ENCODE measurements at places on chromosomes 5 and 9.

GRCh38 chr9:106829666-106830408, 33.1 kb upstream of the ZNF462 start:
- DNase-seq, result no peak

- no peak for DNase-seq
These were observed 1384.3 kb upstream of the WWC1 start for GRCh38 chr5:166906991-166907713.

DNA sequence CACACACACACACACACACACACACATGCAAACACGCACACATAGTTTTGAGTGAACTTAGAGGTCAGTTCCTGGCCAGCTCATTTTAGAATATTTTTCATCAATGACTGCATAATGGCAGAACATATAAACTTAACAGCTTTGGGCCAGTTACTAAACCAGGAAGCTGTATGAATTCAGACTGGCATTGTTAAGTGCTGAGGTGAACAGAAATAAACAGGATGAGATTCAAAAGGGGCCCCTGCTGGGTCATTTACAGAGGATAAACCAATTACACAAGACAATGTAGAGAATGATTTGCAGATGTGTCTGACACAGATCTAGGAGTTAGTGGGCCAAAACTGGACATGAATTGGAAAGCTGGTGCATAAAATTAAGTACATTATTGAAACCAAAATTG, 44.6 kb downstream of the MARCHF11 start:
- peak; percentile 28 for DNase-seq

DNA sequence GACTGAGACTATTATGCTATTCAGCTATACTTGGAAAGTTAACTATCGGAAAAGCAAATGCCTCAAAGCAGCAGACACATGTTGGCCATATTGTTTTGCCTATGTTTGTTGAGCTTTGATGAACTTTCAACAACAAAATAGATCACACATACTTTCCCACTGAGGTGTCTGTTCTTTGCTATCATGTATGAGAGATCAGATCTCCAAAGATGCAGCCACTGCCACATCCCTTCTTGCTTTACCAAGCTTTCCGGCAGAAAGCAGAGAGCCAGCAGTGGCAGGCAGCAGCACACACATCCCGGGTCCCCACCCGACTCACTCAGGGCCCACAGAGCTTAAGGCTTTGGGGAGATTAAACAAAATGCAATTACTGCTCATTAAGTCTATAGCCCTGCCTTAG, 18.8 kb downstream of the ZBTB5 start:
- DNase-seq, result no peak

DNA sequence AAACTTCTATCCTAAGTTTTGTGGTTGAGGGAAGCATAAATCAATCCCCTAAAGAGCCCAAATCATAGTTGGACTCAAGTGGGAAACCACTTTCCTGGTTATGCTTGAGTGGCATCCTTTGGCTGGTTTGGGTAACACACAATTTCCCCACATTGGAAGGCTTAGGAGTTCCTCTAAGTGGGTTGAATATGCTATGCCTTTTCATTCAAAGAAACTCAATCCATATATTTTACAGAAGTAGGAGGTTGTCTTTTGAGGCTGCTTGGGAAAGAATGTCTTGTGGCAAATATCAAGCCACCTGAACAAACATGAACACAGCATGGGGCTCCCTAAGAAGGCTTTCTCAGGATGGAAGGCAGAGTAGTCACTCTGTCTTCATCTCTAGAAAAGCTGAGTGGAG, 121.1 kb downstream of the SPATA31D1 start:
- DNase-seq, result no peak

- DNase-seq, result no peak
These were observed 54.7 kb upstream of the UBAC1 start for GRCh38 chr9:136015656-136016571.

DNA sequence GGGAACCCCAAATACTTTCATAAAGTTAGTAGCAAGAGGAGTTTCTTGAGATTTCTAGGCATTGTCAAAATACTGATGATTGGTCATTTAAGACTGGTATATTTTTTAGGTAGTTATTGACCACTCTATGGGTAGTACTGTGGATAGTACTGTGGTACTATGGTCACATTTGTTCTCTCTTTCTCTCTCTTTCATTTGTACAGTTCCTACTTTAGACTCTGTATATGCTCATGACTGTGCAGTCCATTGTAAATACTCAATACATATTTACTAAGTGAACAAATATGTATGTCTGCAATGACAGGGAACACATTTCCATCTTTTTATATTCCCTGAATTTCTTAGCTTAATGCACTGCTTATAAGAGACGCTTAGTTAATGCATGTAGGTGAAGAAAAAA, 215.6 kb downstream of the KCTD16 start:
- no peak for DNase-seq

DNA sequence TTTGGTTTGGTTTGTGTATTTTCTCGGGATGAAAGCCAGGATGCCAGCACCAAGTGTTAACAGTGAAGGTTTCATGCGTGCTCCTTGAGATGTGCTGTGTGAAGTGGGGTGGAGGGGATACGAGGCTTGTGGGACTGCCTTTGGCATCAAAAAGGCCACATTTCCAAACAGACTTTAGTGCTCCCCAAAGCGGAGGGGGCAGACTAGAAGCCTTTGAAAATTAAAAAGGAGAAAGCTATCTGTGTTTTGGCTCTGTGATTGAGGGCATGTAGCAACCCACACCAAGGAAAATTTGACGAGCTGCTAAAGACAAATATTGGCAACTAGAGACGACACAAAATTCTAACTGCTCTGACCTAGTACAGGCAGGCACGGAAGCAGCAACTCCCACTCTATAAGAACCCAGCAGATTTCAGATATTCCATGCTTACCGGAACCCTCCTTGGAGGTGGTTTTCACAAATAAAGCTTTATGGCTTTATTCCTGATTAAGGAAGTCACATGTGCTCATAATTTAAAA, 154.5 kb downstream of the ARSB start:
- no peak for DNase-seq

DNA sequence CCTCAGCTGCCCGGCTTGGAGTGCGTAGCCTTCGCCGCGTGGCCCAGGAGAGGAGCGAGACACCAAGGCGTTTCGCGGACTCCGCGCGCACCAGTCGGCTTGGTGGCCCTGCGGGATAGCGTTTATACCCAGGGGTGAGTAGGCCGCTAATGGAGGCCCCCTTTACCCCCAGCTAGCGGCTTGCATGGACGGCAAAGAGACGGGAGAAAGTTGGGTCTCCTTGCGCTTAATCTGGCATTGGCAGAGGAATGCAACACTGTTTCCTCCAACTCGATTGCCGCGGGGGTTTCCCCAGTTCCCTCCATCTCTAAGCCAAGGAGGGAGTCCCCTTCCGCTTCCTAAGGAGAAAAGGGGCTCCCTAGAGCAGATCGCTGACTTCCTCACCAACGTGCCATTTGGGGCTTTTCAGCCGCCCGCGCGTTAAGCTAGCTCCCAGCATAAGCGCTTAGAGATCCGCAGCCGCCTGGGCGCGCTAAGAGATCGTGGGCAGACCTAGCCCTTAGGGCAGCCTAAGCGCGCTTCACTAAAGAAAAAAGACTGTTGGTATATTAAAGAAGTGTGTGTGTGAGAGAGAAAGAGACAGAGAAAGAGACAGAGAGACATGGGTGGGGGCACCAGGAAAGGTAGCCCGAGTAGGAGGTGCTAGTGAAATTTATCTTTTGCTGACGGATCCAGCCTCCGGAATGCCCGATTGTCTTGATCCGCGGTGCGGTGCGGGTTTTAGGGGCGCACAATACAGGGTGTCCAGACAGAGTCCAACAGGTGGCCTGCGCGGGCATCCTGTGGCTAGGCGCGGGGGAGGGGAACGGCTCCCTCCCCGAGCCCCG, 597.9 kb upstream of the SGCD start:
- no peak for DNase-seq

DNA sequence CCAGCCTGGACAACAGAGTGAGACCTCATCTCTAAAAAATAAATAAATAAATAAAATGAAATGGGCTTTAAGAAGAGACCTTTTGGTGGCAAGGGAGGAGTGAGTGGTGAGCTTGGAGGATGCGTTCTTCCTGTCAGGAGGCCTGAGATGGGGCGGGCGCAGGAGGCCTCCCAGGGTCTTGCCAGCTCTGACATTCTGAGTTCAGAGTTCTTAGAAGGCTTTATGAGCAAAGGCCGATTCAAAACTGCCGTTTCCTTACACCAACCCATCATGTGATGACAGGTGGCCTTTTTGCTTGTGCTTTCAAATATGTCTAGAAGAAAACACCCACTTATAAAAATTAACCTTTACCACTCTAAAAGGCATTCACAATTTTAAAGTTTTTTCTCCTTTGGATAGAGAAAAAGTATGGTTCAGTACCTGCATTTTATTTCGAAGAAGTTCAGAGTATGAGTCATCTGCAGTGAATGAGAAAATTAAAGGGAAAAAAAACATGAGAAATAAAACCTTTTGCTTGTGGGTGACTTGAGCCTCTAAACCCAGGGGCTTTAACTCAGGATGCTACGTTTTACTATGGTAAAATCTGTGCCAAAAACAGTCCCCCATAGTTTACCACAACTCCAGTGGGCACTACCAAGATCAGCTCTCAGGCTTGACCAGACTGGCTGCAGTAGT, 157.4 kb upstream of the OTULINL start:
- no peak for DNase-seq

DNA sequence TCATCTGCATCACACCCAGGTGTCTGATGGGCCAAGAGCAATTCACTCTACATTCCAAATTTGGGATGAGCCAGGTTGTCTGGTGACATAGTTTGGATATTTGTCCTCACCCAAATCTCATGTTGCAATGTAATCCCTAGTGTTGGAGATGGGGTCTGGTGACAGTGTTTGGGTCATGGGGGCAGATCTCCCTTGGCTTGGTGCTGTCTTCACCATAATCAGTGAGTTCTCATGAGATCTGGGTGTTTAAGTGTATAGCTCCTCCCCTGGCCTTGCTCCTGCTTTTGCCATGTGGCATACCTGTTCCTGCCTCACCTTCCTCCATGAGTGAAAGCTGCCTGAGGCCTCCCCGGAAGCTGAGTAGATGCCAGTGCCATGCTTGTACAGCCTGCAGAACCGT, 7.4 kb upstream of the SIL1 start:
- DNase-seq, result no peak

- DNase-seq, result no peak
These were observed 47.0 kb downstream of the SPRY4 start for GRCh38 chr5:142277796-142278195.

DNA sequence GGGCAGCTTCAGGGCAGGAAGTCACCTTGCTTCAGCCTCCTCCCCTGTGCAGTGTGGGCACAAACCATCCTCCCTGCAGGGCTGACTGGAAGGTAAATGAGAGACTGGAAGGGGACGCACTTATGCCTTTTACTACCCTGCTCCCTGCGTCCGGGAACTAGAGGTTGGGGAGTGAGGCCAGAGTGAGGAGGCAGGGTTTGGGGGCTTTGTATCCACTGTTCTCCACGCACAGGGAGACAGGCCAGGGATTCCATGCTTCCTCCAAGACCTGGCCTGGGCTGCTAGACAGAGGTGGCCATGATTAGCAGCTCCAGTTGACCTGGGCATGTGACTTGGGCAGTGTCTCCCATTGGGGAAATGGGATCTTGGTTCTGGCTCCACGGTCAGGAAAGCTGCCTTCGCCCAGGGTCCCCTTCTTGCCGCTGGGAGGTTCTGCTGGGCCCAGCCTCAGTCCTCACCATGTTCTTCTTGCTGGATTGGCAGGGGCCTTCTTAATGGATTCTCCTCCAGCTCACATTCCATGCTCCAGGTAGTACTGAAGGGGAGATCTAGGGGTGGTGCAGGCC, 37.0 kb upstream of the PSD2 start:
- no peak for DNase-seq

DNA sequence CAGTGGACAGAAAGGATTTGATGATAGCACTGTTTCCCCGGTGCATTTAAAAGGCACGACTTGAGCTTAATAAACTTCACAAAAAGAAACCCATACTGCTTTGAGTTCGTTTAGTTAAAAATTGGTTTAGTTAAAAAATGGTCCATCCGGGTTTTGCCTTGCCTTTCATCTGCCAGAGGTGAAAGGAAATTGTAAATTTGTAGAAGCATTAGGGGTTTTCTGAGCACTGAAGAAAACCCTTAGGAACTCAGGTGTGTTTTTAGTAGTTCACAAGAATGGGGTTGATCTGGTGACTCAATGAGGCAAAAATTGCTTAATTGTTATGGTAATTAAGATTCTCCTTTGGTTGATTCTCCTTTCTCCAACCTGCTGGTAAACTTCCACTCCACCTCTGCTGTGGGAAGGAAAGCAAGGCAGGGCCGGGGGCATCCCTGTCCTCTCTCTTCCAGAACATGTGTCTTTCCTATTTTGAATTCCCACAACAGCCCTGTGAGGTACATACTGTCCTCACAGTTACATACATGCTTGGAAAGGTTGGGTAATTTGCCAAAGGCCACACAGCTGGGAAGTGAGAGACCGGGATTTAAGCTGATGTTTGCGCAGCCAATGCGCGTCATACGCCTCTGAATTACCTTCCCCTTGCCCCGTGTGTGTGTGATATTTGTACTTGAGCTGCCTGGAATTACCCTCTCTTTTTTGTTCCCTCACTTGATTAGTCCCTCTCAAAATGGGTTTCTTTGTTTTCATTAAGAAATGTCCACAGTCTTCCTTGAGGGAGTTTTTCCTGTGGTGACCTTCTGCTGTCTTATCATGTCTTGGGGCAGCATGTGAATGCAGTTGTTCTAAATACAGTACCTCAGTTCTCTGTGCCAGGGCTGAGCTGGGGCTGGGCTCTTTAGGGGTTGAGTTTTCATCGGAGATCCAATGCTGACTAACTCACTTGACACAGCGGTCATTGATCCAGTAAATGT, 94.4 kb downstream of the ARHGAP26 start:
- DNase-seq, result no peak

DNA sequence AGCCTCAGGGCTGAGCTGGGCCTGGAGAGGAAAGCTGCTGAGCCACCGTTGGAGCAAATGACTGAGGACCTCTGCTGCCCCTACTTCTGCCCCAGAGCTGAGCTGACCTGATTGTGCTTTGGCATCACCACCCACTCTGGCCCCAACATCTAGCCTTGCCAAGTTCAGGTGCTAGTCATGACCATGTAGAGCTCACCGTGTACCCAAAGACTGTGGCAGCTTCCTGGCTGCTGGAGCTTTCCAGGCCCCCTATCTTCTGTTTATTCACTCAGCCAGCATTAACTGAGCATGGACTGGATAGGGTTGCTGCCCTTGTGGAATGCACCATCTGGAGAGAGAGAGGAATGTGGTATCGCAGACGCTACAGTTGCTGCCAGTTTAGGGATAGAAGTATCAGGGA, 49.1 kb downstream of the JADE2 start:
- no peak for DNase-seq

GRCh38 chr9:97501177-97501971, at the start of gene TMOD1:
TMOD1 (plus strand) TSS chr9:97501666; CDS start chr9:97524189, 22,523 bp downstream.
- DNase-seq, result peak; percentile 73

GRCh38 chr5:89520771-89521170, 637.8 kb upstream of the MEF2C start:
- no peak for DNase-seq

GRCh38 chr5:1196562-1196961, 4.8 kb upstream of the SLC6A19 start:
- no peak for DNase-seq

DNA sequence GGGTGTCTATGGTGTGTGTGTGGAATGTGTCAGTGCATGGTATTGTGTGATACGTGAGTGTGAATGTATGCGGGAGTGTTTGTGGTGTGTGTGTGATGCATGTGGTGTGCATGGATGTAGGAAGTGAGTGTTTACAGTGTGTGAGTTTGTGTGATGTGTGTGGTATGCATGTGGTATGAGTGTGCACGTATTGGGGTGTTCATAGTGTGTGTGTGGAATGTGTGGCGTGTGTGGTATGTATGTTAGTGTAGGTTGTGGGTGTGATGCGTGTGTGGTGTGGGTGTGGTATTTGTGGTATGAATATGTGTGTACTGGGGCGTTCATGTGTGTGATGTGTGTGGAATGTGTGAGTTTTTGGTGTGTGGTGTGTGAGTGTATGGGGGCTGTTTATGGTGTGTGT, 40.1 kb upstream of the BICD2 start:
- no peak for DNase-seq
